ENCODE measurements at places on chromosomes 2 and 18.

DNA sequence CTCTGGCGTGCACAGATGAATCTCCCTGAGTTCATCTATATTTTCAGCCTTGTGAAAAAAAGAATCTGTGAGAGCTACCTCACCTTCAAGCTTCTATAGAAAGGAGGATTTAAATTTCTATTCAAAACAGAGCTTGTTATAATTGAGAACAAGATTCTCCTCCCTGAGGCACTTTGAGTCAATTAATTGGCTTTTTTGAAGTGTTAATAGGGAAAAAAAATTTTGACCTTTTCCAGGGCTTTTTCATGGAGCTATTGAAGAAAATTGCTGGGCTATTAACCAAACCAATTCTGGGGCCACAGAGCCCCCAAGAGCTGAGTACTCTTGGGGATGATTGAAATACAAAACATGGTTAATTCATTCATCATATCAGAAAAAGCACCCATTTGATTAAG, 225.1 kb downstream of the CMPK2 start:
- no peak for DNase-seq

DNA sequence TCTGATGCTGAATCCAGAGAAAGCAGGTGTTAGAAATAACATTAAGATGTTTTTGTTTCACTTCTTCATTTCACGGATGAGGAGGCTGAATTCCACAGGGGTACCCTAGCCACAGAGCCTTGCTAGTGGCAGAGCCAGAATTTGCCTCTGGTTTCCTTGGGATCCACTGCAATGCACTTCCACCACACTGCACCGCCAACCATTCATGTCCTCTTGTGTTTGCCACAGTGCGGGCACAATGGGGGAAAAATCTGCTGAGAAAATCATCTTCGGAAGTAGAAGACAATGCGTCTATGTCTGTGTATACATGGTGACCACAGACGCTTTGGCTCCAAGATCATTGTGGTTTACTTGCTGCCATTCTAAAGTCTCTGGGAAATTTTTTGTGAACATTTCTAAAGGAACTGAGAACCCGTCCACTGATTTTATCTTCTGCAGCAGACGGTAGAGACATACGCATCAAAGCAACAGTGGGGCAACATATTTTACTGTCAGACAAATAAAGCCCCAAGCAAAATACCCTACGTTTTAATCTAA, 14.9 kb downstream of the ICOS start:
- no peak for DNase-seq

DNA sequence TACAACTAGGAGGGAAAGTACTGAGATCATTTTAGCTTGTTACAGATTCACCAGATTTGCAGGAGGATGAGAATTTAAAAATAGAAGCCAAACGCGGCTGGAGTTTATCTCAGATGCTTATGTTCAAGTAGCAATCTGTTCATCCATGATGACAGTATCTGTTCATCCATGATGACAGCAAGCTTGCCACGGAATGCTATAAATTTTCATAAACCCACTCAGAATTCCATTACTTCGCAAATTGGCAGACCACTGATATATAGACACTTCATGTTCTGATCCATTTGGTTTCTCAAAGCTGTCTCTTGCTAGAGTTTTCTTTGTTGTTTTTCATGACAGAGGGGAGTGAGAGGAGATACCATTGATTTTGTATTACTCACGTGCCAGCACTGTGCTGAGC, 84.2 kb downstream of the GAREM1 start:
- no peak for DNase-seq

GRCh38 chr2:226142463-226142862, 657.2 kb downstream of the IRS1 start:
- DNase-seq, result no peak

DNA sequence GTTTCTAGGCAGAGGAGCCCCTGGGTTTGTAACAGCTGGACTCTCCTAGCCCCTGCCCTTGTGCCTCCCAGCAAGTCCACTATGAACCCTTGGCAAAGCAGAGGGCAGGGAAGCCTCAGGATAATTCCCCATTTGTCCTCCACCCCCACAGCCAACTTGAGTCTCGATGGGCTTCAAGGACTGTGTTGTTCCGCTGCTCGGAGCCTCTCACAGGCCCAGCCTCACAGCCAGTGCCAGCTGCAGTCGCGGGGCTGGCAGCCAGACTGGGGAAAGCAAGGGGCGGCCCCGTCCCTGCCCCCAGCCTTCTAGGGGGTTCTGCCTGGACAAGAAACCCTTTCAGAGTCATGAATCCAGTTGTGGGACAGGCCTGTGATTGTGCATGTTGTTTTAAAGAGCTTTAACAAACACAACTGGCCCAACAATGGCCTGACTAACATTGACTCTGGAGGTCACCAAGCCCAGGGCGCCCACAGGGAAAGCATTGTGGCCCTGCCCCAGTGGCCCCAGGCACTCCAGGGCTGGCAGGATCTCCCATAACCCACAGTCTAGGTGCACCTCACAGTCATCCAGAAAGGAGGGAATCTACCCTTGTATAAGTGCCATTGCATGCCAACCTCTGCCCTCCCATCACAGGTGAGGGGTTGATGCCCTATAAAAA, 71.8 kb upstream of the DAPL1 start:
- DNase-seq, result no peak

DNA sequence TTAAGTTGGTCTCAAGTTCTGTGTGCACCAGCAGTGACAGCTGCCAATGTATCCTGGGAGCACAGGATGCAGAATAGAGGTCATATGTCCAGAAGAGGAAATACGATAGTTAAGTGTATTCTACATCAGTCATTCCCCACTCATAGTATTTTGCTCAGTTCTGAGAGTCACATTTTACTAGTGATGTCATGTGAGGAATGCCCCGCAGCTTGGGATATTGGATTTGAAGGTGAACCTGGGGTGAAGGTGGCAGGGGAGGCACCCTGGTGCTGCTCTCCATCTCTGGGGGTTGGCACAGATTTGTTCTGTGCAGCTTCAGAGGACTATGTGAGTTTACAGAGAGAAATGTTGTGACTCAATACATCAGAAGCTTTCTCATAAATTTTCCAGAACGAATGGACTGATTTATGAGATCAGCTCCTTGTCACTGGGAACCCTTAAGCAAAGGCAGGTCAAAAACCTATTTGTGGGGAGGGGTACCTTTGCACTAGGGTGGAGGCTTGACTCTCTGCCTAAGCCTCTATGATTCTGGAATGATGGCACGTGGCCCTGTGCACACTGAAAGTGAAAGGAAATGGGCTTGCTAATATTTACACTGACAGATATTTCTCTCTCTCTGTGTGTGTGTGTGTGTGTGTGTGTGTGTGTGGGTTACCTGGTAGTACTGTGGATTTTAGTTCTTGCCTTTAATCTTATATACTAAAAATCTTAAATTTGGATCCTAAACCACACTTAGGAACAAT, 95.9 kb downstream of the NEB start:
- DNase-seq, result no peak

GRCh38 chr2:222998459-222998858, 53.5 kb upstream of the KCNE4 start:
- DNase-seq, result no peak

- no peak for DNase-seq
These were observed 191.2 kb downstream of the IRS1 start for GRCh38 chr2:226608451-226608850.

DNA sequence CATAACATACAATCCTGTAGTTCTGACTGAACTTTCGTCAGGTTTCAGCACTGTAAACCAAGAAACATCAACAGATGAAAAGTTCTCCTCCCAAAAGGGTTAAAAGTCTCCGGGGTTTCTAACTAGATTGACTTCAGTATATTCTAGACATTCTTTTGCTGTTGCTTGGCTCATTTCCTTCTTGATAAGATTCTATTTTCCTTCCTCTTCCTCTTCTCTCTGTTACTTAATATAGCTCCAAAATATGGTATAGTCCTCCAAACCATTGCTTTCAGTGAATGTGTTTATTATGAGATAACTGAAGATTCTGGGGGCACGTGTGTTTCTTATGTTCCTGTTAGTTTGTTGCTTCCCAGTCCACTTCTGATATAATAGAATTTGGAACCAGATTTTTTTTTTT, 46.4 kb upstream of the MAP4K3 start:
- DNase-seq, result no peak

DNA sequence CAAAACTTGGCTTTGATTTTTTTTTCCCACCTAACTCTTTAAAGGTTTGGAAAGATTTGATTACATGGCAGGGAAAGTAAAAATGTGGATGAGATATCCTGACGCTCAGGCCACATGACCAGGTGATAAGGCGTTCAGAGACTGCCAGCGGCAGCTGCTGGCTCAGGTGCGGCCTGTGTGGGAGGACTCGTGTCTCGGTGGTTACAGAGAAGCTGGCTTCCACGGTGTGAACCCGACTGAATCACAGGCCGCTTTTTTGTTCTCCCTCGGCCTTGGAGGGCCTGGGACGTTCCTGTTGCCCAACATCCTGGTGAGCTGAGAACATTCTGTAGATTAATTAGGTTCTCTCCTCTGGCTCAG, 124.2 kb upstream of the ZNF516 start:
- DNase-seq, result no peak

GRCh38 chr2:102508863-102509262, 35.8 kb downstream of the SLC9A4 start:
- DNase-seq, result no peak

GRCh38 chr2:10768063-10768507, 44.5 kb downstream of the PDIA6 start:
- DNase-seq, result no peak

GRCh38 chr18:7899078-7899477, 332.0 kb downstream of the PTPRM start:
- no peak for DNase-seq

- no peak for DNase-seq
These were observed 4.2 kb downstream of the FZD5 start for GRCh38 chr2:207765547-207765946.

DNA sequence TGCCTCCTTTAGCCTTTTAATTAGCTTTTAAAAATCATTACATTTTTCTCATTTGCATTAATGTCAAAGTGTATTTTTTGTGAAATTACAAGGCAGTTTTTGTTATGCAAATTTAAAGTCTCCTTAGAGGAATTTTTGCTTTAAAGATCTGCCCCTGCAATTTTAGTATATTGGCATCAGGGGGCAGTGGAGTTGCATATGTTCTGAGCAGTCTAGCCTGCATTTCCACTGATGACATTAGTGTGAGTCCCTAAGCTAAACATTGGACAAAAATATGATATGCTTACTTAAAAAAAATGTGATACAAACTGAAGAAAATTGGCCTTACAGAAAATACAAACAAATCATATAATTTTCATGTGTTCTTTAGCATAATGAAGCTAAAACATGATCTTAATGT, 426.5 kb downstream of the SLC4A3 start:
- DNase-seq, result no peak

DNA sequence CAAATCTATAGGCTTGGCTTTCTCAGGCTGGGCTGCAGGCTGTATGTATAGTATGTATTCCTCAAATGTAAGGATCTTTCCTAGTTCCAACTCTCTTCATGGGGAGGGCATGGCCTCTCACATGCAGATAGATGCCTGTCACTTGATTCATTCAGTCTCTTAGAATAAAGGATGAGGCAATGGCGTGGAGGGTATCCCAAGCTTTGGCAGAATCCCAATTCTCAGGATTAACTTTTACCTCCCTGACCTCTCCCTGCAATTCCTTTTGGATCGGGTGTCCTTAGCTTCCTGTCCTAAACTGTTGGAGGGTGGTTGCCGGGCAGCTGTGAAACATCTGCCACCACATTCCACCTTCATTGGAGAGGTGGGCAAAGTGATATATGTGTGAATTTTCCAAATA, 80.3 kb downstream of the INSIG2 start:
- DNase-seq, result no peak

- no peak for DNase-seq
These were observed 25.0 kb upstream of the RNF152 start for GRCh38 chr18:61917818-61918217.

DNA sequence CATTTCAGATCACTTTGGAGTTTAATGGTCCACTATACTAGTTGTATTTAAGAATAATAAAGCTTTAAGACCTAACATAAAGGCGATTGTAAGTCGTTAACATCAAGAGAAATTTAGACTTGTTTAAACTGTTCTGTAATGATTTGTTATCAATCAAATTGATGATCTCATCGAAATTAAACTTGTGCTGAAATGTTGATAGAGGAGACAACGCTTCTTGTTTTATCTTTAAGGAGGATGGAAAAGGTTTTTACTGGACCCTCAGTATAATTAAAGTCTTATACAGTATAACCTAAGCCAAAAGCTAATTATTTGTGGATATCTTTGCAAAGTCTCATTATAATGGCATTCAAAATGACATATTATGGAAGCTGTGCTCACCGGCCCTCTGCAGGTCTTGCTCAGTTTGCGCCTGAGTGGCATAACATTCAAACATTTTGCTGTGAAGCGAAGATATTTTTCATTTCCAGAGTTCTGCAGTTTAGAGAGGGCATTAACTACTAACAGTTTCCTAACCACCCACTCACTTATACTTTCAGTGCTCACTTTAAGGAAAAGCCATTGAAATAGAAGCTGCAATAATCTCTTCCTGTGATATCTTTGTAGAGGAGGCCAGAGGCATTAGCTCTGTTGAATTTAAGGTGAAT, 1.4 kb upstream of the SERTAD2 start:
- DNase-seq, result no peak

DNA sequence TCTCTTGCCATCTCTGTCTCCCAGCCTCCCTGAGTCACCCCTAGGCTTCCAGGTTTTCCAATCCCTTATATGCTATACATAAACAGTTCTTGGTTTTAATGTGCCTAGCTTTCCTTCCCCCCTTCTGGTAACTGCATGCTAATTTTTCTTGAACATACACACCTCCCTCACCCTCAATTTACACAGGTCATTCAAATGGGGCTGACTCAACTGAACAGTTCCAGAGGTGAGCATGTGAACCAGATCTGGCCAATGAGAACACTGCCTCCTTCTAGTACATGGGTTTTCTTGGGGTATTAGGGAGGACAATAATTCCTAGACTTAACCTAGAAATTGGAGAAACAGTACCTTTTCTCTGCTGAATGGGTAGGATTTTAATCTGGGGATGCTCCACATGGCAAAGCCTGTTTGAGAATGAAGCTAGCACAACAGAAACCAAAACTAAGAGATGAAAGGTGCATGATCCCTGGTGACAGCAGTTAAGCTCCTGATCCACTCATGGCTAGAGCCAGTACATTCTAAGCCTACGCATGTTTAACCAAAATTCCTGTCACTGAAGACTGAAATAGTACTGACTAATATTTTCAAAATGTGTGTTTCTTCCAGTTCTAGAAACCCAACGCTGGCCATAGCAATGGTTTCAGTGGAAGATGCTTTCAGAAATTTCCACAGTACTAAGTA, 11.8 kb downstream of the SLC25A12 start:
- DNase-seq, result no peak

- no peak for DNase-seq
These were observed 192.1 kb downstream of the SP3 start for GRCh38 chr2:173773076-173773475.

- no peak for DNase-seq
These were observed 466.5 kb downstream of the METTL4 start for GRCh38 chr18:2104620-2105462.

Measured in AG09309 (cell line).